ENCODE measurements at places on chromosomes 13 and 19.

DNA sequence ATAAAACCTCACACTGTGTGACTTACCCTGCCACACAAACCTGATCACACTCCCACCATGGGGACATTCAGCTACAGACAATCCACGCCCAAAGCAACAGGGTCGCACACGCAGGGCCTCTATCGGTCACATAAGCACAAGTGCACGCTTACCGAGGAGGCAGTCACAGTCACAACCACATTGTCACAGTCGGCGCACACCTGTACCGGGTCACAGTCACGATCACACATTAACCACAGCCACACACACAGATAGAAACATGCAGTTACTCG lies 579 bp downstream of the ZNF566 start:
- DNase-seq: no peak

DNA sequence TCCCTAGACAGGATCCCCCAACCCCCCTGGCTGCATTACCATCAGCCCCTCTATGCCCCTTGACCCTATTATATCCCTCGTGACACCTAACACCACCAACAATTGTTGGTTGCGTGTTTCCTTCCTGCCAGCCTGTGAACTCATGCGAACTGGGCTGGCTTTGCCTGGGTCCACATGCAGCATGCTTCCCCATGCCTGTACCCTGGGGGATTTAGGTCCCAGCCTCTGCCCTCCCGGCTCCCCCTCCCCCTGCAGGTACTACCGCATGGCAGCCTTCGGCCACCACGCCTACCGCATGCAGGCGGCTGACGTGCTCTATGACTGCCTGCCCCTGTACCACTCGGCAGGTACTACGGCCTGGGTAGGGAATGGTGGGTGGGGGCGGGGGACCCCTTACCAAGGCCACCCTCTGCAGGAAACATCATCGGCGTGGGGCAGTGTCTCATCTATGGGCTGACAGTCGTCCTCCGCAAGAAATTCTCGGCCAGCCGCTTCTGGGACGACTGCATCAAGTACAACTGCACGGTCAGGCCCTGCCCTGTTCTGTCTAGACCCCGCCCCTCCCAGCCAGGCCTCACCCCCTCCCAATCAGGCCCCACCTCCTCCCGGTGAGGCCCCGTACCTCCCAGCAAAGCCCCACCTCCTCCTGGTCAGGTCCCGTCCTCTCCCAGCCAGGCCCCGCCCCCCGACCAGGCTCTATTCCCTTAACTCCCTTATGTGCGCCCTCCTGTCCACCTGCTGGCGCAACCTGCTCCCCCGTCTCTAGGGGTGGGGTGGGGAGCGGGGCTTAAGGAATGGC lies 18.5 kb downstream of the SLC27A1 start:
- DNase-seq: peak; percentile 16

DNA sequence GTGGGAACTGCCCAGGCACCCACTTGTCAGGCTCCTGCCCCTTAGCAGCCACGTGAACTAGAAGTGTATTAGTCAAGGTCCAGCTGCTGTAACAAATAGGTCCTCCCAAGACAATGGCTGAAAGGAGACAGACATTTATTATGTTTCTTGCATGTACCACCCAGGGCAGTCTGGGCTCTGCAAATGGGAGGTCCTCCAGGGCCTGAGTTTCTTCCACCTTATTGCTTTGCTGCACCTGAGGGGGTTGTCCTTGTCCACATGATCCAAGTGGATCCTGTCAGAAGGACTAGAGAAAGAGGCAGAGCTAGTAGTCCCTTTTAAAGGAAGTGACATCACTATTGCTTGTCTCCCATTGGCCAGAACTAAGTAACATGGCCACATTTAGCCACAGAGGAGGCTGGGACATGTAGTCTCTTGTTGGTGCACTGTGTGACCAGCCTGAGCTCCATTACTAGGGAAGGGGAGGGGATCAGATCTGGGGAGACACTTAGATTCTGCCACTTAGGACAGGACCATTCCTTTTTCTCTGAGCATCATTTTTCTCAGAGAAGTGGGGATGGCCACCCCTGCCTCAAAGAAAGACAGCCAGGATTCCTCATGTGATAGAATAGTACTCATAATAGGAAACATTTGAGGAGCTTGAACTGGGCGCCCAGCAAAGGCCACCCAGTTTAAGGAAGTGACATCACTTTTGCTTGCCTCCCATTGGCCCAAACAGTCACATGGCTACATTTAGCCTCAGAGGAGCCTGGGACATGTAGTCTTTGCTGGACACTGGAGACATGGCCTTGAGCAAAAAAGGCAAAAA lies 15.1 kb downstream of the CC2D1A start:
- no peak for DNase-seq

DNA sequence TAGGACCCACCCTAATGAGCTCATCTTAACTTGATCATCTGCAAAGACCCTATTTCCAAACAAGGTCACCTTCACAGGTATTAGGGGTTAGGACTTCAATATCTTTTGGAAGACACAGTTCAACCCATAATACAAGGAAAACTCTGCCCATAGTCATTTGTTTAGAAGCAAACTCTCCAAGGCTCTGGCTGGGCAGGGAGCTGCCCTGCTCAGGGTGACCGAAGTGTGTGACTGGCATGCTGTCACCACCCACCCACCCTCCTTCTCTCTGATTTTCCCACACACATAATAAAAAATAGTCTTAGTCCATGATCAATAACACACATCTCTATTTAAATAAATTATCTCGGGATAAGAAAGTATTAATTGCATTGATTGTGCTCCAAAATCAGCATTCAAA lies 161.1 kb downstream of the KCTD15 start:
- DNase-seq: no peak

DNA sequence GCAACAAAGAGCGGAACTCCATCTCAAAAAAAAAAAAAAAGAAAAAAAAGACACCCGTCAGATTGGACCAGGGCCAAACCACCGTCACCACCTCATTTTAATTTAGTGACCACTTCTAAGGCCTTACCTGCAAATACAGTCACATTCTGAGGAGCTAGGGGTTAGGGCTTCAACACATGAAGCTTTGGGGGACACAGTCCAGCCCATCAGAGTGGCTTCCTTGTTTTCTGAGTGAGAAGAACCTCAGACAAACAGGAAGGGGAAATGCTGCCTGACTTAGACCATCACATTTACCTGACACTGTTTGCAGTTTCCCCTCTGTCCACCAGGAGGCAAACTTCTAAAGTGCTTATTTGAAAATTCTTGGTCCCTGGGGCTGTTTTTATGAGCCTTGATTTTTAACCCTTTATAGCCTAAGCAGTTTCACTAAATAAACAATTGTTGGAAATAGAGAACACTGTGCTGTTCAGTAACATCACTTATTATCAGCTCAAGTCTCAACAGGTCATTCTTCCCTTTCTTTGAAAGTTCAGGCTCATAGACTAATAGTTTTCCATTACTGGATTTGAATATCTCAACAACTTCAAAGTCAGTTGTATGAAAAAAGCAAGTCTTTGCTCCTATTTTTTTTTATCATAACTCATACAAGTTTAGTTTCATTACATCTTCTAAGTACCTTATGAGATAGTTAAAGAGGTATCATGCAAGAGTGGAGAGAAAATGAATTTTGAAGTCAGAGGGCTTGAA lies 74.9 kb upstream of the WASF3 start:
- no peak for DNase-seq

GRCh38 chr13:110186231-110186855 lies 120.6 kb downstream of the COL4A1 start:
- DNase-seq: no peak

DNA sequence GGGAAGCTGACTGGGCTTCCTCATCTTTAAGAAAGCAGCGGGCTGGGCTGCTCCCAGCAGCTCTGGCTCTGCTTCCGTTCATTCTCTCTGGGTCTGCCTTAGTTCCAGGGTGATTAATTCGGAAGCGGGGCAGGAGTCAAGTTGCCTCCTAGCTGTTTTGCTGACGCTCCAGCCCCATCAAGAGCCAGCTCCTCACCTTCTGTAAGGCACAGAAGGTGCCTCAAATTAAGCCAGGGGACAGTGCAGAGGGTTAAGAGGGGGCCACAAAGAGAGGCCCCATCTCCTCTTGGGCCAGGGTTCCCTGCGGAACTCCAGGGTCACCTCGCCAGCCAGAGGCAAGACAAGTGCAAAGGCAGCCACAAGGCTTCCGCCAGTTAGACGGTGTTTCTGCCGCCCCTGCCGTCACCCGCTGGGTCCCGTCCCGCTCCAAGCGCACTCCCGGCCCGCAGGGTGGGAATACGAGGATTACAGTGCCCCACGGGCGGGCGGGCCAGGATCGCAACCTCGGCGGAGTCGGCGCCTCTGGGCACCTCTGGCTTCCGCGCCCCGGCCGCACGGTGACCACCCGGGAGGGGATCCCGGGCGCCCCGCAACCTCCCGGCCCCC lies 508 bp downstream of the SLC15A1 start:
- DNase-seq: no peak

- DNase-seq: peak; percentile 88
These were observed 7.2 kb upstream of the ZNF606 start for GRCh38 chr19:58009666-58010301.

DNA sequence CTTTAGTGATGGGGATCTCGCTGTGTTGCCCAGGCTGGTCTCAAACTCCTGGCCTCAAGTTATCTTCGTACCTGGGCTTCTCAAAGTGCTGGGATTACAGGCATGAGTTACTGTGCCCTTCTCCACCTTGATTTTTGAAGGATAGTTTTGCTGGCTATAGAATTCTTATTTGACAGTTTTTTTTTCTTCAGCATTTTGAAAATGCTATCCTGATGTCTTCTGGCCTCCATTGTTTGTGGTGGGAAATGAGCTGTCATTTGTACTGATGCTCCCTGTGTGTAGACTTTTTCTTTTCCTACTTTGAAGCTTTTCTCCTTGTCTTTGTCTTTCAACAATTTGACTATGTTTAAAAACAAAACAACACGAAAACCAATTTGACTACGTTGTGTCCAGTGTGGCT lies 54.2 kb downstream of the SIPA1L3 start:
- DNase-seq: no peak

DNA sequence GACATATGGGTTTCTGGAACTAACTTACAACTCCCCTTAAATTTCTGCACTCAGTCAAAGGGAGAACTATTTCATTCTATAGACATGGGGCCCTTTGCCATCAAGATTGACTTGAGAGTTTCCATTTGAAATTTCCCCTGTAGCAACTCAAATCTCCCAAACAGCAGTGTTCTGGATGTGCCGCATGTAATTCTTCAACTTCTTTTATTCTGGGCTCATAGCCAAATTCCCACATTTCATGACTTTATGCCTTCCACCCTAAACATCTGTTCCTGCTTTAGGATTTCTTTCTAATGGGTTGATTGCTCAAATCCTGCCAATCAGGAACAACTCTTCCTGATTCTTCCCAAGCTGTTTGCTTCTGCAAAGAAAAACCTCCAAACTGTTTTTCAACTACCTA lies 336.0 kb downstream of the TBC1D4 start:
- no peak for DNase-seq

DNA sequence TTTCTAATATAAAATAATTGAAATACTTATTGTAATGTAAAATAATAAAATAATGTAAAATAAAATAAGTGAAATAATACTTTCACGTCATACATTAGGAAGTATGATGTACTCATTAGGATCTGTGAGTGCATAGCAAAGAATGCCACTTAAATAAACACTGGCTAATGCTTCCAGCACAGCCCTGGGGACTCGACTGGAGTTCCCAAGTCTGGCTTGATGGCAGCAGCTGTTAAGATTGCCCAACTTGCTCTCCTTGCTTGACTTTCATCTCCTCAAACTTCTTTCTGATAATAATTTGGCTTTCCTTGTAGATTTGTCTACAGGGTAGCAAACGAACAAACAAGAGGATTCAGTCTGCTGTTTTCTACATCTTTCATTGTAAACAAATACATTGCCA lies 191.9 kb downstream of the COG6 start:
- no peak for DNase-seq

GRCh38 chr13:61765181-61765742 lies 349.6 kb upstream of the PCDH20 start:
- DNase-seq: no peak

DNA sequence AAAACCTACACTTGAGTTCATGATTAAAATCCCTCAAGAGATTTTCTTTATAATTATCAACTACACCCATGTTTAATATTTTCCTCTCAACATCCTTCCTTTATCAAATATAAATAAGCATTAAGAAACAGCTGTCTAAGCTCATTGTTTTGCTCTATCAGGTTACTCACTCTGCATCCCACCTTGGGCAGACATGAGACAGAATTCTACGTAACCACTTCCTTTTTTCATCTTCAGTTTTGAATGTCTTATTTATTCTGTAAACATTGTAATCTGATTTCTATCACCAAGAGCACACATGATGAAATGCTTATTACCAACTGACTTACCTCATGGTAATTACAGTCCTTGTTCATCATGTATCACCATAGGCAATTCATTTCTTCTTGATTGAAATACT lies 1256.6 kb upstream of the ATXN8OS start:
- no peak for DNase-seq

DNA sequence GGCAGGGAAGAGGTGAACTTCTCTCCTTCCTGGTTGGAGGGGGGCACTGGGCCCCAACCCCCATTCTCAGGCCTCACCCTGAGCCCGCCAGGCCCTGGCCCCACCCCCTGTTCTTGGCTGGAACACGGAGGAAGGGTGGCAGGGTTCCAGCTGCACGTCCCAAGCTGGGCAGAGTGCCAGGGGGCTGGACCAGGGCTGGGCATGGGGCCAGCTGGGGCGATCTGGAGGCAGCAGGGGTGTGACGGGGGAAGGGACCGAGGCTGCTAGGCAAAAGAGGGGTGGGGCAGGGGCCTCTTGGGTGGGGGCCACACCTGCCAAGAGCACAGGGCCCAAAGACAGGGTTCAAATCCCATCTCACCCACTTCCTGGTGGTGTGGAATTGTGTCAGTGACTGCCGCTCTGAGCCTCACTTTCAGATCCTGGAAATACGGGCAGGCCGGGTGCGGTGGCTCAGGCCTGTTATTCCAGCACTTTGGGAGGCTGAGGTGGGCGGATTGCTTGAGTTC lies 2.2 kb downstream of the HIF3A start:
- DNase-seq: peak; percentile 93

DNA sequence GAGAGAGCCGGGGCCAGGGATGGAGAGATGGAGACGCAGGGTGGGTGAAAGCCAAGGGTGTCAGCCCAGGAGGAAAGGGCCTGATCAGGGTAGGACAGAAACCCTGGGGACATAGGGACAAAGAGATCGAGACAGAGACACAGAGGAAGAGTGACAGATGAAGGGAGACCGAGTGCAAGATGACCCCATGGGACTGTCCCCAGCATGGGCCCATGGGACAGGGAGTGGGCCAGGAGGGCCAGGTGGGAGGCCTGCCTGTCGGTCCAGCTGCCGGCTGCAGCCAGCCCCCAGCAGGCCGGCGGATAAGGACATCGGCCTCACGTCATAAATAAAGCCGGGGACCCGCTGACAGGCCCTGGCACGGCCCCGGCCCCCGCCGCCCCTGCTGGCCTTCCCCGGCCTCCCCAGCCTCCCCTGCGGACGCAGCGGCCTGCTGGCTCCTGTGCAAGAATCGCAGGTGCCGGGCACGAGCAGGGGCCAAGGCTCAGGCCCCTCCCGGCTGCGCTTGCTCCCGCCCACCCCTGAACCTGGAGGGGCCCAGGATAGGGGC lies 6.3 kb downstream of the REX1BD start:
- no peak for DNase-seq

All from NCI-H510A (cell line).